Kidney tubule cell (primary cell): ENCODE measurements at places on chromosomes 7 and 10.

DNA sequence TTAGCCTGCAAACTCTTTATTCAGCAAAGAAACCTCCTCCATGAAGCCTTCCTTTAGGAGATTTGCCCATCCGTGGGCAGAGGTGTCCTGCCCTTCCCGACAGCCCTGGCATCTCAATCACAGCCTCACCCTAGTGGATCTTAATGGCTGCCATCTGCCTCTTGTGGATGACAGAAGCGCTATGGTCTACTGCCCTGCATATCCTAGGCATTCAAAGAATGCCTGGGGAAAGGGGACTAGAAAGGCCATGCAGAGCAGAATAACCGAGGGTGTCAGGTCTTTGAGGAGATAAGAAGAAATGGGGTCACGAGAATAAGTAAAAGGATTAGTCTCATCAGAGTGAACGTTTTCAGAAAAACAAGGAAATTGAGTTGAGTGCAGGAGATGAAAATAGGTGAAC lies 57.7 kb upstream of the SPOCK2 start:
- DNase-seq, result peak; percentile 68

GRCh38 chr10:4013651-4014121 lies 228.7 kb upstream of the KLF6 start:
- DNase-seq, result no peak

DNA sequence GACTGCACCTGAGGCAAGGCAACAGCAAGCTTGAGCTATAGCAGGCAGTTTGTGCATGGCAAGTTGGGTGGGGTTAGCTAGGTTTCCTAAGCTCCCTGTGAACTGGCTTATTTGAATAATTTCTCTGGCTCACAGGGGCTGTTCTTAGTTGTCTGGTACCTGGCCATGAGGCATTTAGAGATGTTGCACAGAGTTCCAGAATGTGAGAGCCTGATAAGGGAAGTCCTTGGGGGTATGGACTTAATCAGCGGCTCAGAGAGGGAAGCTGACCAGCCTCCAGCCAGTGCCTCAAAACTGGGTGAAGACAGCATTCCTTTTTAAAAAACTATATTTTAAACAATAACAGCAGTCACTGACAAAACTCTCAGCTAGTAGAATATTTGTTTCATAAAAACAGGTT lies 307.4 kb downstream of the FZD1 start:
- DNase-seq, result no peak

DNA sequence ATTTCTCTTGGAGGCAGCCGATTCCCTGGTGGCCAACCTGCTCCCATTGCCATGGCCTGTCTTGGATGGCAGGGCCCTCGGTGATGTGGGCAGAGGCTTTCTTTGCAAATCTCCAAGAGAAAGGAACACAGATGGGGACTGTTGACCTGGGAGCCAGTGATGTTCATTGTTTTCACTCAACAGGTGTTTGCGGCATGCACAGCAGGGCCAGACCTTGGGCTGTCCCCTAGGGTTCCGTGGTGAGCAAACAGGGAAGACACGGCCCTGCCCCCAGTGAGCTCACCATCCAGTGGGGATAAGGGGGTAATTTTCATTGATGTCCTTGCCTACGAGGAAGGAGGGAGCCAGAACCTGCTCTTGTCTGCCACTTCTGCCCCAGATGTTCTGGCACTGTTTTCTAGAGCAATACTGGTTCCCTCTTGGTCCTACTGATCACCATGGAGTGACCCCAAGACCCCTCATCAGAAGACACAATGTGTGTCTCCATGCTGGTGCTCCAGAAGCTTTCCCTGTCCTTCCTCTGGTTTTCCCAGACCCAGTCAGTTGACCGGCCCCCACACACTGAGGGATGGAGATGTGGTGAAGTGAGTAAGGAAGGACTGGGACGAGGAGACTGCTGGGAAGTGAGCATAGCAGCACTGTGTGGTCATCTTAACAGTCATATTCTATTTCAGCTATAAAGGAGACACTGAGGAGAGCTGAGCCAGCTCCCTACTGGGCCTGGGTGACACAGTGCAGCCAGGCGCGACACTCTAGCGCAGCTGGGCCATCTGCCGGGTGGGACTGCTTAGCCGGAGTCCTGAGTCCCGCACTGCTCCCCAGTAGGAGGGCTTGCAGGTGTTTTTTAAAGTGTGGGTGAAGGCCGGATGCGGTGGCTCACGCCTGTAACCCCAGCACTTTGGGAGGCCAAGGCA lies 20.4 kb upstream of the FIGNL1 start:
- peak; percentile 29 for DNase-seq

- DNase-seq, result no peak
These were observed 97.8 kb upstream of the PPP2R2D start for GRCh38 chr10:131802996-131803395.

DNA sequence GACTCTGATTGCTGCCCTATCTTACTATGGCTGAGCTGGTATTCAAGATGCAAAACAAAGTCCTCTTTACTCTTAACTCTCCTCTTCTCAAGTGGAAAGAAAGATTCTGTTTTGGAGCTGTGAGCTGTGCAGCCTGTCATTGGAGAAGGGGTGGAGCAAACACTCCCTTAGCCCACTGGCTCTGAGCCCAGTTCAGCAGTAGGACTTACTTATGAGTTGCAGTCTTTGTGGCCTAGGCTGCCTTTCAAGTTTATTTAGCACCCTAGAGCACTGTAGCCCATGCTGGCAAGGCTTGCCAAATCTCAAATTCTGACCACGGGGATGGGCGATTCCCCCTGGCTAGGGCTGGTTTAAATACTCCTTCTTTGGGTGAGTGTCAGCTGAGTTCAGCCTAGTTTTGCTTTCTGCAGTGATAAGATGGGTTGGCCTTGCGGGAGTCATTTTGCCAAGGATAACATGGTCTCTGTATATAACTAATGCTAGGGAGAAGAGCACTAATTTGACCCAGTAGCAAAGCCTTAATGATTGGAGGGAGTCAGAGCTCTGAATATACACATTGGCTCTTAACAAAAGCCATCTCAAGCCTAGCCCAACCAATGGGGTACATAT lies 110.2 kb downstream of the MYO3A start:
- peak; percentile 11 for DNase-seq

GRCh38 chr7:77367976-77368375 lies 48.2 kb downstream of the GSAP start:
- peak; percentile 31 for DNase-seq

- peak; percentile 93 for DNase-seq
These were observed 186.8 kb upstream of the NEBL start for GRCh38 chr10:21083861-21084260.

DNA sequence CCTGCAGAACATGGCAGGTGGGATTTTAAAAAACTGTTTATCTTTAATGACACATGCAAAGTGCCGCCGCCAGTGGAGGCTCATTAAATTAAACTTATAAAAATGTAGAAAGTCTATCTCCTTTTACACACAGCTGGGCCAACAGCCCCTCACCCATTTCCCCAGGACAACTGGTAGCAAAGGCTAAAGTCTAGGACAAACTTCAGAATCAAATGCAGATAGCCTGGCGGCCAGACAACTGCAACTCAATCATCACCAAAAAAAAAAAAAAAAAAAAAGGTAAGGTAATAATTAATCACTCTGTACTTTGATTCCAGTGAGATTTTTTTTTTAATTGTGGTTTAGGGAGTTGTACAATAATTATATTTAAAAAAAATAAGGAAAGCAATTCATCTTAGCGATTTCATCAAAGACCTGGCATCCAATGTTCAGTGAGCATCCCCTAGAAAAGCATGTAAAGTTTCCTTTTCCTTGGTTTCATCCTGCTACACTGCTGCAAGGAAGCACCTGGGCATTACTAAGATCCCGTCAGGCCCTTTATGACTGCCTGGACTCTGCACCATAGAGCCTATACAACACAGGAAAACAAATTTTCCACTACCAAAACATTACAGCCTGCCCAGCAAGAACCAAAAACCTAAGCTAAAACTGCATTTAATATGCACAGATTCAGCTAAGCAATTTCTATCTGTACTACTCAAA lies 98.5 kb downstream of the GRB10 start:
- no peak for DNase-seq
